ENCODE measurements at places on chromosomes 3 and 15.

DNA sequence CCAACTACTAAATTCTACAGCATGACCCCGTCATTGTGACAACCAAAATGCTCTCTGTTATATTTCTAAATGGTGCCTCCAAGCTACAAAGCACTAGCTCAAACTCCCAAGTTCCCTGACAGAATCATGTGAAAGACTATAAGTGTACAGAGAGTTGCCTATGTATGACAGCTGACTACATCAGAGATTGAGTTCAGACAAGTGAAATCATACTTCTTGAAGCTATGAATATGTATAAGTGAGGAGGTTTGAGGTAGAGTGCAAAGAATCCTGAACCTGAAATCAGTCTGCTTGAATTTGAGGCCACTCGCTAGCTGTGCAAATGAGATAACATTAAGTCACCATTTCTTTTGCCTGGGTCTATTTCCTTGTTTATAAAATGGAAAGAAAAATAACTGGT is 63.9 kb upstream of the TP63 start:
- no peak for DNase-seq

GRCh38 chr15:81270781-81271491 is 53.0 kb downstream of the STARD5 start:
- DNase-seq, result peak; percentile 49

DNA sequence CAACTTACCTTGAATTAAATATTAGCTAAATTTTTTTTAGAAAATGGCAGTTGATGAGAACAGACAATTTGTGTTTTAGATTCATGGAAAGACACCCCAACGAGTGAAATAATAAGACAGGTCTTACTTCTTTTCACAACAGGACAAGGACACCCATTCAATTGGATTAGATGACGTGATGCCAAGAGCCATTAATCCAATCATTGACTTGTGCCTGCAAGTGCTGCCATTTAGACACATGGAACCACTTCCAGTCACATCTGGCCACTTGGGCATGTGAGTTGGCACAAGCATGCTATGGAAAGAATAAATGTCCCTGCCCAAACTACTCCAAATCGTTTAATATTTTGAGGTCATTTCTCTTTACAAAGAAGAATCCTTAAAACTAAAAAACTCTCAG is 1308.8 kb downstream of the ROBO2 start:
- no peak for DNase-seq

GRCh38 chr3:97691354-97691753 is 73.2 kb upstream of the ARL6 start:
- DNase-seq, result no peak

DNA sequence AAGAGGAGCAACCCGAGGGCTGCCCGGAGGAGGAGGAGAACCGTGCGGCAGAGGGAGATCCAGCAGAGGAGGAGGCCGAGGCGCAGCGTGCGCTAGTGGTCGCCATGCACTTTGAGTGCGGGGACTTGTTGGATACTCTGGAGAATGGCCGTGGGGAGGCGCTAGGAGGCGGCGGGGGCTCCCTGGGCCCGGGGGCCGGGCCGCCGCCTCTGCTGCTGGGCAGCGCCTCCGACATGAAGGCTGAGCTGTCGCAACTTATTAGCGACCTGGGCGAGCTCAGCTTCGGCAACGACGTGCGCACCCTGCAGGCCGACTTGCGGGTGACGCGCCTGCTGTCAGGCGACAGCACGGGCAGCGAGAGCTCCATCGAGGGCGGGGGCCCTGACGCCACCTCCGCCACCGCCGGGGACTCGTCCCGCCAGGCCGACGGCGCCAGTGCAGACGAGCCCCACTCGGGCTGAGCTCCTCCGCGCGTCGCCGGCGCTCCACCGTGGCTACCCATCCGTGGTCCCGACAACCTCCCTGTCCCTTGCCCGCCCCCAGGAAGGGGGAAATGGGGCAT is 2.0 kb downstream of the FAM43A start:
- peak; percentile 47 for DNase-seq

DNA sequence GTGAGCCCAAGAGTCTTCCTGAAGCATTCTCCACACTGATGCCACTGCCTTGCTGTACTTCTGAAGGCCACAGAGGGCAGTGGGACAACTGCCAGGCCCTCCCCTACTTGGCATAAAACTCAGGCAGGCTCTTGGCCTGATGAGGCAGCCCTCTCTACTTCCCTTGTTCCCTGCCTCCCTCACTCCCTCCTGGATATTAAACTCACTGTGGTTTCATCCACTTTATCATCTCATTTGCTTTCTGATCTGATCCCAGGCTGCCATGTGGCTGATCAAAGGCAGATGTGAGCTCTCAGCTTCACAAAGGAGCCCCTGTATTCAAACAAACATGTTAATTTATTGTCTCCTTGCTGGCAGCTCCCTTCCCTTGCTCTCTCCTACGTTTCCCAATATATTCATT is 533.5 kb downstream of the IGSF11 start:
- peak; percentile 2 for DNase-seq

- DNase-seq, result no peak
Observed at GRCh38 chr3:72193771-72194430, 409.0 kb upstream of the PROK2 start.

GRCh38 chr3:156847752-156848448 is 21.7 kb downstream of the LEKR1 start:
- no peak for DNase-seq

Measured in astrocyte (in vitro differentiated cells and primary cell).